Activated CD4-positive, alpha-beta T cell treated with anti-CD3 and anti-CD28 coated beads for 1 hour (primary cell): ENCODE measurements at places on chromosomes 3 and 15.

DNA sequence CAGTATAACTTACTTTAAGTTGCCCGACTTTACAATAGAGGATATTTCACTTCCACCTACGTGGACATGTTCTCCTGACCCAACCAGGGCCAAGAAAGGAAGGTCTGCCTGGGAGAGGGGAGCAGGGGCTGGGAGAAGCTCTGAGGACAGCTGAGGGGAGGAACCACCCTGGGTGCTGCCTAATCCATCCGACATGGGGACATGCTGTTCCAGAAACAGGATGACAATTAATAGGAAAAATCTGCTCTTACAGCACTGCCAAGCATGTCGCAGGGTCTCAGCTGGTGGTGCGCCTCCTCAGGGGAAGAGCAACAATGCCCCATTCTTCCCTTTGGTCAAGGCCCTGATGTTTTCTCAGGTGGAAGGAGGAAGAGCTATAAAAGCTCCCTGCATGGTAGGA lies 132.3 kb downstream of the NTRK3 start:
- no peak for DNase-seq

DNA sequence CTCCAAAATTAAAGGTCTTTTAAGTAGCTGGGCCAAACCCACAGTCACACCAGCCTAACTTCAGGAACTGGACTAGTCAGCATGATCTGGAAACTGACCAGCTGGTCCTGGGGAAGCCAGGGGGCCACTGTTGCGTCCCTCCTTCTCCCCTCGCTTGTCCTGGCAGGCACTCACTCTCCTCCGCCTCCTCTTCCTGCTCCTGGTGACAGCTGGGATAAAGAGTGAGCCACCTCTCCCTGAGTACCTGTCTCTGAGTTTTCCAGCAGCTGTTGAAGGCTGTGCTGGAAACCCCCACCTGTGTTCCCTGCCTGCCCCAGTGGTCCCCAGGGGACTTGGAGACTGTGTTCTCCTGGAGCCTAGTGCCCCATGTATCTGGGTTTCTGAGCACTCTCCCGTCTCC lies 56.0 kb downstream of the FGD5 start:
- no peak for DNase-seq

DNA sequence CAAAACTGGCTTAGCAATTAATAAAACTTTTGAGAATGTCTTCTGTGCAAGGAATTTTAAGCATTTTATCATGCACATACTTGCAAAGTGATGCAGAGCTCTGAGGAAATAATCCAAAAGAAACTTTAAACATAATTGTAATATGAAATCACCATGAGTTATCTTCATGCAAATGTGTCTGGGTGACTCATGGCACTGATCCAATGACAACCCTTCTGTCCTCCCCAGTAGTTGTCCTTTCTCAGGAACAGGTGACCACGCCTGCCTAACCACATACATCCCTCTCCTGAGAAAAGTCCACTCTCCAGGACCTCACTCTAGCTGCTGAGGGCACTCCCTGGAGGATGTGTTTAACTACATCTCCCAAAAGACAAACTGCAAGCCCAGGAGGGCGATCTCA lies 530.6 kb upstream of the IL12A start:
- no peak for DNase-seq

DNA sequence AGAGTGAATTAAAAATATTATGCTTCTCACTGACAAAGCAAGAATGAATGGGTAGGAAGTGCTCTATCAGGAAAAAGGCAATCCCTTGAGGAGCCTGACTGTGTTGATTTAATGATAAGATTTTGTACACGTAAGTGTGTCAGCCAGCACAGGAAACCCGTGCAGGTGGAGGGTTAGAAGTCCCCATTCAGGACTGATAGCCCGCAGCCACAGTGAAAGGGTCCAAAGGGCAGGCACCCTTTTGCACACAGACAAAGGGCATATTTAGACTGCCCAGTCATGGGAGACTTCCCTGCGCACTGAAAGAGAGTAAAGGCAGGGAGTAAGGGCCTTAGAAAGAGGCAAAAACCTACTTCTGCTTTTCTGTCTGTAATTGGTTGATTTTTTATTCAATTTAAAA lies 26.4 kb upstream of the SKIL start:
- DNase-seq: no peak

DNA sequence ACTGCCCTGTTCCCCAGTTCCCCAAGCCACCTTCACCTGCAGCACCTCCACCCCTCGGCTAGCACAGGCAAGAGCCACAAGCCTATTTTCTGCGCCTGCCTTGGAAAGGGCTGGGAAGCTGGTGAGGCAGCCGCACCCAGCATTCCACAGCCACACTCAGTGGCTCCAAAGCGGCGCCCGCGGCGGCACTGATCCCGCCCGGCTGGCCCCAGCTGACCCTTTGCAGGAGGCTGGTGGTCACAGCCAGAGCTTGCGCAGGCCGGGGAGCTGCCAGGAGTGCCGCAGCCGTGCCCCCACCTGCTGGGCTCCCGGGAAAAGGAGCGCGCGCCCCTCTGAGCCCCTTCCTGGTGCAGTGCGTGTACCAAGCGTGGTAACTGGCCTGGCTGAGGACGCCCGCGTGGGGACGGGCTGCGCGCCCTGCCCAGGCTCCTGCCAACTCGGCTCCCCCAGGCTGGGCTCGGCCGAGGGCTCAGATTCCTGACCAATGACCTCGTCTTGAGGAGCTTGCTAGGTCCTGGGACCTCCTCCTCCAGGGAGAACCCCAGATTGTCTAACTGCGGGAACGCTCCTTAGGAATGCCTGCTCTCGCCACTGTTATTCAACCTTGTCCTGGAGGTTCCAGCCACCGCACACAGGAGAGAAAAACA lies 13.3 kb downstream of the GRAMD2A start:
- DNase-seq: no peak

DNA sequence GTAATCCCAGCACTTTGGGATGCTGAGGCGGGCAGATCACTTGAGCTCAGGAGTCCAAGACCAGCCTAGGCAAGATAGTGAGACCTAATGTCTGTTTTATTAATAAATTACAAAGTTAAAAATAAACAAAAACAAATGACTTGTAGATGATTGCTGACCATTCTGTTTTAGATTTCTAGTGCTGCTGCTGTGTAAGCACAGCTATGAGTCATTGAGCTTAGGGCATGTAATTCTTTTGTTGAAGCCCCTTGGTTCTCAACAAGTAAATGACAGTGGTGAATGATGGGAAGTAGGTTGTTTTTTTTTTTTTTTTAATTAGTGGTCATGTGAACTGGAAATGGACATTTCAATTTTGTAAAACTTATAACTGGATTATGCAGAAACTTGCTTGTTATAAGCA lies 63.3 kb downstream of the LEO1 start:
- no peak for DNase-seq

GRCh38 chr15:93954985-93955571 lies 276.3 kb upstream of the MCTP2 start:
- no peak for DNase-seq
